ENCODE measurements at places on chromosomes 12 and 14. TPM values are rescaled to one million over a fixed set of nuclear protein-coding genes. Genes with fewer than 3 reads are reported as not detected.
A peak's percentile ranks its signal among the peaks of the same experiment; 100 is the strongest.

- no peak for DNase-seq
- no peak overlapping the region for H3K4me3 ChIP-seq
- H3K4me1 ChIP-seq: peaks cover 11% of the 10 kb centered on the region
- H3K27ac ChIP-seq: no peak overlapping the region
Observed at GRCh38 chr12:94175763-94176668, 27.6 kb downstream of the PLXNC1 start.

PDE3A gene
- total RNA-seq: 27.8 TPM

BICDL1 gene
- not detected for total RNA-seq

DNA sequence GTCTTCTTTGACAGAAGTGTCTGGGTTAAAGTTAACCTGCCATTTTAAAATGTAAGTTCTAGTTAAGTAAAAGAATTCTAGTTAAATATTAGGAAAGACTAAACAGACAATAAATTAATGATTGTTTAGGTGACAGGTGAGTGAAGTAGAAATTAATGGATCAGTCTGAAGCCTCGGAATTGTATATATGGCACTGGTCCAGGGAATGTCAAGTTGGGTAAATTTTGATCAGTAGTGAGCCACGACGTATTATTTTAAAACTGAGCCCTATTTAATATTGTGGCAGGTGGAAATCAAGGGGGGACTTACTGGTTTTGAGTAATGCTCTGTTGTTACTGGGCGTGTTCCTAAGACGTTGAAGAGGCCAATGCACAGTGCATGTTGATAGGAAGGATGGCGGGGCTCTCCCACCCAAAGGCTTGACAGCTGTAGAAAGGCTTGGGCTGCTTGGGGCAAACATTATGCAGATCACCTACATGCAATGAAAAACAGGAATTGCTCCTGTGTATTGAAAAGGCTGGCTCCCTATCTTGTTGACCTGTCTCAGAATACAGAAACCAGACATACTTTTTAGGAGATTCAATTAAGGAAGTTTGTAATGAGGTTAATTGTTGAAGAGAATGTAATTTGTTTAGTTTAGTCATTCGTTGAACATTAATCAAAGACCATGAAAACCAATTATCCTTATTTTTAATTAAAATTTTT is 5.9 kb upstream of the PPFIBP1 start:
- H3K27me3 ChIP-seq: no peaks in the 10 kb centered on the region
- peaks cover 2% of the 10 kb centered on the region for H3K36me3 ChIP-seq
- H3K27ac ChIP-seq: no peak overlapping the region

DHRS2 gene
- total RNA-seq: not detected

CIDEB gene
- total RNA-seq: not detected

- peaks cover 74% of the 10 kb centered on the region for H3K4me1 ChIP-seq
- no peak overlapping the region for H3K4me3 ChIP-seq
- H3K27ac ChIP-seq: peak overlapping the region; percentile 9
- H3K27me3 ChIP-seq: no peaks in the 10 kb centered on the region
- no peak for DNase-seq
- H3K36me3 ChIP-seq: peaks cover 4% of the 10 kb centered on the region
Observed at GRCh38 chr12:80861641-80862378, 75.9 kb downstream of the LIN7A start.

CPSF2 gene
- 80.2 TPM for total RNA-seq

DNA sequence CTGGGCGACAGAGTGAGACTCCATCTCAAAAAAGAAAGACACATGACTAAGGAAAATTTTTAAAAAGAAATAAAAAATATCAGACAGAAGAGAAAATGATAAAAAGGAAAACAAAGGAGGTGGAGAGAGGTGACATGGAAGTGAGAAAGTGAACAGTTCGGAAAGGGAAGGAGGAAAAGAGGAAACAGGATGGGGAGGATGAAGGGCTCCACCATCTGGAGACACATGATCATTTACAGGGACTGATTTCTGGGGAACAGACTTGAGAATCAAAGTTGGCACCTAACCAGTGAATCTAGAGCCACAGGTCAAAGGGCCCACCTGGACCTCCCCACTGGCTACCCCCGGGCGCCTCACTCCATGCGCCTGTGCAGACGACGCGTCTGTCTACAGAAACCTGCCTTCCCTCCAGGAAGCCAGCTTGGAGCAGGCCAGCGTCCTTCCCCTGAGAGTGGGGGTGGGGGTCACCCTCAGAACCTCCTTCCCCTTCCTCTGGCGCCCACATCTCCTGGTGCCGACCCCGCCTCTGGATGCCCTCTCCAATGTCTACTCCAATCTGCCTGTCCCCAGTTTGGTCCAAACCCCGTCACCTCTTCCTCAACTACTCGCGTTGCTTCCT is 60.5 kb downstream of the AMN start:
- H3K27me3 ChIP-seq: no peaks in the 10 kb centered on the region
- H3K36me3 ChIP-seq: peaks cover 48% of the 10 kb centered on the region
- no peak overlapping the region for H3K27ac ChIP-seq
- no peak overlapping the region for H3K4me3 ChIP-seq

GRCh38 chr12:24020397-24021163 is 71.1 kb upstream of the SOX5 start:
- H3K27ac ChIP-seq: no peak overlapping the region
- peaks cover 8% of the 10 kb centered on the region for H3K4me1 ChIP-seq
- no peaks in the 10 kb centered on the region for H3K36me3 ChIP-seq
- H3K4me3 ChIP-seq: no peak overlapping the region
- H3K27me3 ChIP-seq: no peaks in the 10 kb centered on the region
- no peak for DNase-seq

DNA sequence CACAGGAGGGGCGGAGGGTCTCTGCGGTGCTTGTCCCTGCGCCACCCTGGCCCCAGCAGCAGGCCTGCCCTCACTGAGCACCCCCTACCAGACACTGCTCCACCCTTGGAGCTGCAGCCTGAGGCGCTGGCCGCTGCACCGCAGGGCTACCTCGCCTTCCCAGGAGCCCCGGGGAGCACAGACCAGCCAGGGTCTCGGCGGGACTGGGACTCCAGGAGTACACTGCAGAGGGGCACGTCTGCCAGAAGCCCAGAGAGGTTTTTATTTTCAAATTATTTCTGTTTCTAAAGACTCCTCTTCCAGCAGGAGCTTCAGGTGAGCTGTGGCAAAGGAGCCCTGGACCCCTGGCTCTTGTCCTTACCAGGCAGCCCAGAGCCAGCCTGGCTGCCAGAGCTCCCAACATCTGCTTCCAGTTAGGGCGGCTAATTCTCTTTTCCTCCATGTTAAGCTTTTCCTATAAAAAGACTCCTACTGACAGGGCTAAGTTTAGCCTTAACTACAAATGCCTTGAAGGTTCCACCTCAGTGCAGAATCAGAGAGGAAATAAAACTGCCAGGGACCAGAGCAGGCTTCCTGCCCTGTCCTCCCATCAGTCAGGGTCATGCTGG is 26.4 kb downstream of the DEGS2 start:
- H3K4me3 ChIP-seq: no peak overlapping the region
- peaks cover 32% of the 10 kb centered on the region for H3K36me3 ChIP-seq
- no peak for DNase-seq
- peaks cover 10% of the 10 kb centered on the region for H3K4me1 ChIP-seq

GRCh38 chr12:57866308-57867019 is 19.9 kb upstream of the CTDSP2 start:
- peaks cover 32% of the 10 kb centered on the region for H3K4me1 ChIP-seq
- DNase-seq: no peak
- no peaks in the 10 kb centered on the region for H3K27me3 ChIP-seq

SLC2A3 gene
- 73.5 TPM for total RNA-seq

LRRK2 gene
- not detected for total RNA-seq

TMEM119 gene
- 54.0 TPM for total RNA-seq

DNA sequence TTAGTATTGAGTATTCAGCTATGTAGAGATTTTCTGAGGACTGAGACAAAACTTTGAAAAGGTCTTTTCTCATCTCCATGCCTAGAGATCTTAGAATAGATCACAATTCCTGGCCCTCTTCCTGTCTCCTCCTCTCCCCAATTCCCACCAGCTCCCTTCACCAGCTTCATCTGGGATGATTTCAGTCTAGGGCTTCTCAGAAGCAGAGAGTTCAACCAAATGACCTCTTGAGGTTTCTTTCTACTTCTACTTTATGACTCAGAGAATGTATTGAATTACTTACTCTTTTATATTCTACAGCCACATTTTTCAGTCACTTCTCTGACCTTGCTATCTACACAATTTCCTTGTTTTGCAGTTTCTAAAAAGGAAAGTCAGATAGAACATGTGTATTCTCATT is 19.4 kb upstream of the SNX6 start:
- no peak for DNase-seq
- no peaks in the 10 kb centered on the region for H3K27me3 ChIP-seq
- peak overlapping the region; percentile 84 for H3K27ac ChIP-seq
- peaks cover 27% of the 10 kb centered on the region for H3K4me1 ChIP-seq
- no peak overlapping the region for H3K4me3 ChIP-seq
- H3K36me3 ChIP-seq: no peaks in the 10 kb centered on the region

SMIM41 gene
- total RNA-seq: not detected

TUBA1A gene
- total RNA-seq: 466 TPM

- no peaks in the 10 kb centered on the region for H3K27me3 ChIP-seq
- no peak for DNase-seq
- no peak overlapping the region for H3K27ac ChIP-seq
- H3K4me1 ChIP-seq: peaks cover 14% of the 10 kb centered on the region
- H3K4me3 ChIP-seq: no peak overlapping the region
Observed at GRCh38 chr12:92779902-92780301, 77.1 kb downstream of the PLEKHG7 start.

BAZ2A gene
- 83.1 TPM for total RNA-seq

SLC4A8 gene
- total RNA-seq: 4.2 TPM

CELA1 gene
- not detected for total RNA-seq

APAF1 gene
- total RNA-seq: 18.8 TPM

DNA sequence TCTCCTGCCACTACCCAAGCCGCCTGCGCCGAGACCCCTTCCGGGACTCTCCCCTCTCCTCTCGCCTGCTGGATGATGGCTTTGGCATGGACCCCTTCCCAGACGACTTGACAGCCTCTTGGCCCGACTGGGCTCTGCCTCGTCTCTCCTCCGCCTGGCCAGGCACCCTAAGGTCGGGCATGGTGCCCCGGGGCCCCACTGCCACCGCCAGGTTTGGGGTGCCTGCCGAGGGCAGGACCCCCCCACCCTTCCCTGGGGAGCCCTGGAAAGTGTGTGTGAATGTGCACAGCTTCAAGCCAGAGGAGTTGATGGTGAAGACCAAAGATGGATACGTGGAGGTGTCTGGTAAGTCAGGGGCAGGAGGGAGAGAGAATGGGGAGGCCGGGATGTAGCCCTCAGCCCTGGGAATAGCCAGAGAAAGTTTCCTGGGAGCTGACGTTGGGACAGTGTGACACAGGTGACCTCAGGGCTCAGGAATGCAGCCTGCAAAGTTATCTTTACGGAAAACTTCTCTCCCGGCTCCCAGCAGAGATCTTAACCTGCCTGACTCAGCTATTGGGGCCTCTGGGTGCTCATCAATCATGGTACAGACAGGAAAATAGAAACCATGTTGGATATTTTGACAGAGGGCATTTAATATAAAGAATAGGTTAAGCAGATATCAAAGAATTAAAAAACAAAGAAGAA is 747 bp downstream of the HSPB8 start:
- H3K4me1 ChIP-seq: peaks cover 43% of the 10 kb centered on the region
- peak overlapping the region; percentile 35 for H3K27ac ChIP-seq
- DNase-seq: no peak
- H3K36me3 ChIP-seq: no peaks in the 10 kb centered on the region
- H3K4me3 ChIP-seq: peak overlapping the region; percentile 68

WSB2 gene
- total RNA-seq: 98.2 TPM

DNA sequence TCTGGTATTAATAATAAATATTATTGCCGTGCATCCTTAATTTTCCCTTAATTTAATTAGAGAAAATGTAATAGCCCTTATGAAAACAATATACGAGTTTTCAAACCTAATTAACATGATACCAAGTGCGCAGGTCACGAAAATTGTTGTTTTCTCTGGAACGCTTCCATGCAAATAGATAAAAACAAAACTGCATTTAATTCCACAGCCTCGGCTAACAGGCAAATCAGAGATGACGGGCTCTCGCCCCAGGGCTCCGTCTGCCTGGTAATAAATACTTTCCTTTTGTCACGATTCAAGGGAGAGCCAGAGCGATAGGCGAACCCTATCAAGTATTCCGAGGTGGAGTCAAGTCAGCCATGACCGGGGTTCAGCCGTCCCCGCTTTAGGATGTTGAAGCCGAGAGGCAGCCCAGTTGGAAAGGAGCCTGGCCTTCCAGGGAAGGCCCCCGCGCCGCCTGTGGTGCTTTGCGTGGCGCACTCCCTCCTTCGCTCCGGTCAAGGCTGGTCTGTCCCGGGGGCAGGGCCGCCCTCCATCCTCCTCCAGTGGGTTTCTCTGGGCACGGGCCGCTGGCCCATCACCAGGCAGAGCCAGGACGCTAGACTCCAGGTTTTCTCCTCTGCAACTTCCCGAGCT is 137.8 kb upstream of the GSC start:
- H3K4me3 ChIP-seq: no peak overlapping the region
- no peaks in the 10 kb centered on the region for H3K36me3 ChIP-seq
- DNase-seq: no peak
- no peaks in the 10 kb centered on the region for H3K27me3 ChIP-seq
- H3K27ac ChIP-seq: no peak overlapping the region

IL26 gene
- 0.34 TPM for total RNA-seq

DNA sequence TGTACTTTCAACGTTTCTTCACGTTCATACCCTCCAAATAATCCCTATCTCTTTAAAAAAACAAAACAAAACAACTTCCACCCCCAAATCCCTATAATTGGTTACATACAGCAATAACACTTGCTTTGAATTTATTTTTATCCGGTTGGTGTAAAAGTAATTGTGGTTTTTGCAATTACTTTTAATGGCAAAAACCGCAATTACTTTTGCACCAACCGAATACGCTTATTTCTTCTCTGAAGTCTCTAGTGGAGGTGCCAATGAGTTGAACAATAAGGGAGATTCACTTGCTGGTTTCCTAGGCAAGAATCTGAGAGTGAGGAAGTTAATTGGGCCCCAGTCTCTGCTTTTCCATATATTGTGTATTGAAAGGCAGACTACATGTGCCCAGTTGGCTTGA is 133.3 kb downstream of the DACT1 start:
- peaks cover 3% of the 10 kb centered on the region for H3K27me3 ChIP-seq
- no peaks in the 10 kb centered on the region for H3K36me3 ChIP-seq
- H3K4me3 ChIP-seq: no peak overlapping the region
- DNase-seq: no peak
- no peak overlapping the region for H3K27ac ChIP-seq

DHRS1 gene
- 27.0 TPM for total RNA-seq

- no peak overlapping the region for H3K4me3 ChIP-seq
- peaks cover 3% of the 10 kb centered on the region for H3K27me3 ChIP-seq
- H3K27ac ChIP-seq: peak overlapping the region; percentile 67
- peaks cover 10% of the 10 kb centered on the region for H3K4me1 ChIP-seq
Observed at GRCh38 chr12:42705863-42706262, 116.3 kb upstream of the PRICKLE1 start.
